NCI-H1048 (cell line): ENCODE measurements at places on chromosomes 2 and 18.

DNA sequence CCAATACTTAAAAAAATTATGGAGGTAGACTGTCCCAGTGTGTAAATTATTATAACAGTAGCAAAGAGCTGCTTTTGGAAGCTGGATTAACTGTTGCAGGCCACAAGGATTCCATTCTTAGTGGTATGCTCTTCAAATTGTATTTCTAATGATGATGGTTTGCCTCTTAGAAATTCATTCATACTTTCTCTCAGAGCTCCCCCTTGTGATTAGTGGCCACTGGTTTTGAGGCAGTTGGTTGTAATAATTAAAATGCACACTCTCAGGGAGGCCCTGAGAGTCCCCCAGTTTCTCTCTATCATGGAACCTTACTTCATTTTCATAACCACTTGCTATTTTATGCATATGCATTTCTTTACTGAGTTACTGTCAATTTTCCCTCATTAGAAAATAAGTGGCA, 122.5 kb downstream of the PLA2R1 start:
- DNase-seq: no peak

- DNase-seq: no peak
Observed at GRCh38 chr2:2703172-2703571, 372.1 kb upstream of the MYT1L start.

DNA sequence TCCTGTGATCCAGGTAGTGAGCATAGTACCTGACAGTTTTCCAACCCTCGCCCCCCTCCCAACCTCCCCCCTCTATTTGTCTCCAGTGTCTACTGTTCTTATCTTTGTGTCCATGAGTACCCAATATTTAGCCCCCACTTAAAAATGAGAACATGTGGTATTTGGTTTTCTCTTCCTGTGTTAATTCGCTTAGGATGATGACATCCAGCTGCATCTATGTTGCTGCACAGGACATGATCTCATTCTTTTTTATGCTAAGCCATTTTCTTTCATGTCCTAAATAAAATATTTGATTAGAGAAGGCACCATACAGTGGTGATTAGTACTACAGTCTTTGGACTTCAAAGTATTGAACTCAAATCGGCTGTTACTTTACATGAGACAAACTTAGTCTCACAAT, 1087.9 kb downstream of the CBLN2 start:
- DNase-seq: no peak

DNA sequence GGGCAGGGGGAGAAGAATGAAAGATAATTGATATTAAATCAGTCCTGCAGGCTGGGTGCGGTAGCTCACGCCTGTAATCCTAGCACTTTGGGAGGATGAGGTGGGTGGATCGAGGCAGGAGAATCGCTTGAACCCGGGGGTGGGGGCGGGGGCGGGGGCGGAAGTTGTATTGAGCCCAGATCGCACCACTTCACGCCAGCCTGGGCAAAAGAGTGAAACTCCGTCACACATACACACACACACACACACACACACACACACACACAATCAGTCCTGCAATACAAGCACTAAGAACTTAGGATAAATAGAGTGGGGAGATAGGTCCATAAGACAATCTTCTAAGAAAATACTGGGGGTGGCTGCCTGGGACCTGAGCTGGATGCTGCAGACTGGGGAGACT, 15.1 kb upstream of the PKDCC start:
- no peak for DNase-seq

- no peak for DNase-seq
Observed at GRCh38 chr2:159817283-159817682, 19.3 kb upstream of the CD302 start.

DNA sequence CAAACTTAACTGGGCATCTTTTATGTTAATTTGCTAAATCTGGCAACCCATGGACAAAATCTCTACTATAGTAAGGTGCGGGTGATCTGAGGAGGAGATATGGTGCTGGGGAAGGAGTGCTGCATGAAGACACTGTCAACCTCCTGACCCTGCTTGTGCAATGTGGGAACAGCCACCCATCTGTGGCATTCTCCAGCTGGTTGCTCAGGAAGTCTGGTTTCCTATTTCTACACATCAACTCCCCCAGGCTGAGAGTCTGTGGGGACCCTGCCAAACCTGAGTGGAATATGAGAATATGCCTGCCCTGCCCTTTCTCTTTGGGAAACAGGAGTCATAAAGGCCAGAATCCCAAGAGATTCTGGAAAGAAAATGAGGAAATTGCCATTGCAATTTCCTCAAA, 60.1 kb upstream of the PAX3 start:
- DNase-seq: no peak

- DNase-seq: no peak
Observed at GRCh38 chr2:157231476-157231875, 26.0 kb upstream of the GALNT5 start.

GRCh38 chr2:212328136-212328535, 210.5 kb downstream of the ERBB4 start:
- DNase-seq: no peak

GRCh38 chr18:58603375-58604067, 25.4 kb downstream of the ALPK2 start:
- no peak for DNase-seq

GRCh38 chr18:39359636-39360035, 1794.0 kb upstream of the CELF4 start:
- no peak for DNase-seq

DNA sequence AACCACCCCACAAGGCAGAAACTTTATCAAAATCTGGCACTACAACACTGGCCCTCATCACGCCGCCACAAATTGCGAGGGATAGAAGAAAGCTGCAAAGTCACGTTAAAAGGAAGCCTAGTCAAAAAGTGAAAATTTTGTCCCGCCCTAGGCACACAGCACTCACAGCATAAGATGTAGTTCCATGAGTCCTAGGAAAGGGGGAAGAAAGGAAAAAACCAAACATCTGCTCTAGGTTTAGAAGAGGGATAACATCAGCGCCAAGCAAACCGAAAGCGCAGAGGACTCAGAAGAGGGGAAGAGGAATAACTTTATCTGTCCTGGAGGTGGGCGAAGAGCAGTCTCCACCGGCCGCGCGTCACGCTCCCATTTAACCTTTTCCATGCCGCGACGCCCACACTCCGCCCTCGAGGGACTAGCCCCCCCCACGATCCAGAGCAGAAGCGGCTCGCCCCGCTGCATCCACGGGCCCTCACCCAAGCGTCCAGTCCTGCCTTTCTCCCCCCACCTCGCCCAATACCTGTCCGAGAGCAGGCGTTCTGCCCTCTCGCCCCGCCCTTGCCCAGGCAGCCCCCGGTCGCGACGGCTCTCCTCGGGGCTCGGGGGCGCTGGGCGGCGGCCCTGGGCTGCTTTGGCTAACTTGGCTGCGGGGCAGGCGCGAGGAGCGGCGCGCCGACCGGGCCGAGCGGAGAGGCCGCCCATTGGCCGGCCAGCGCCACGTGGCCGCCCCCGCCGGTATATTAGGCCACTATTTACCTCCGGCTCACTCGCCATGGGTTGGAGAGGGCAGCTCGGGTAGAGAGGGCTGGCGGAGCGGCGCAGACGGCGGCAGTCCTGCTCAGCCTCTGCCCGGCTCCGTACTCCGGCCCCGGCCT, at the start of gene HOXD1:
HOXD1 (plus strand) TSS at position 770 of the 875 bp plus-strand sequence. CDS start 134 bp downstream, outside the sequence.
- no peak for DNase-seq

DNA sequence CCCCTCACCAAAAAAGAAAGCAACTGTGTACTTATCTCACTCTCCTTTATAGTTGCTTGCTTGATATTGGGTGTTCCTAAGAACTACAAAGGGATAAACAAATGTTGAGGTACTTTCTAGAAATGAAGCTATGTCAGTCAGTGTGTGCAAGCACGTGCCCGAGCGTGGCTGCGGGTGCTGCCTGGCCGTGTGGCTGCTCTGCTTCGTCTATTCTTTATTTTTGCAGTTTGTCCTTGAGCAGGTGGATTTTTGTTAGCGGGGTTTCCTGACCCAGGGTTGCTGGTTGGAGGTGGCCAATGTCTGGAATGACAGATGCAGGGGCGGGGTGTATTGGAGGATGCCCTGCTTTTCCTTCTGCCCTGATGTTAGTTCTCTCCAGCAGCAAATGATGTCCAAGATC, 62.6 kb downstream of the ACOXL start:
- DNase-seq: no peak

DNA sequence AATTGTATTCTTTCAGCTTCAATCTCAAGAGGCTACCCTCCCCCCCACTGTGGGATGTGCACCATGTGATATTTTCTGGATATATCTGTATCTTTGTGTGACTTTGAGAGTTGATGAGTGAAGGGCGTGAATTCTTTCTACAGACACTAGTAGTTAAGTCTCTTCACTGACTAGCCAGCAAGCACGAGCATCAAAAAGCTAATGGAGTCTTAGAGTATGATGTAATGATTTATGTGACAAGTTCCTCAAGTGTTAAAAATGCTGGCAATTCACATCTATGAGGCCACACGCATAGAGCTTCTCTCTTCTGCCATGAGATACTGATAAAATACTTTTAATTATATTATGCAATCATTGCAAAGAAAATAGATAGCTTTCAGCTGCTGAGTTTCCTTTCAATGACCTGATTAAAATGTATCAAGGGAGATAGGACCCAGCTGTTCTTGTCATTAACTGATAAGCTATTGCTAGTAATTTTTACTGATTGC, 304.8 kb downstream of the TRIB2 start:
- no peak for DNase-seq
